GM03348 (cell line): ENCODE measurements at places on chromosomes 3 and 15.
A peak's percentile ranks its signal among the peaks of the same experiment; 100 is the strongest.

DNA sequence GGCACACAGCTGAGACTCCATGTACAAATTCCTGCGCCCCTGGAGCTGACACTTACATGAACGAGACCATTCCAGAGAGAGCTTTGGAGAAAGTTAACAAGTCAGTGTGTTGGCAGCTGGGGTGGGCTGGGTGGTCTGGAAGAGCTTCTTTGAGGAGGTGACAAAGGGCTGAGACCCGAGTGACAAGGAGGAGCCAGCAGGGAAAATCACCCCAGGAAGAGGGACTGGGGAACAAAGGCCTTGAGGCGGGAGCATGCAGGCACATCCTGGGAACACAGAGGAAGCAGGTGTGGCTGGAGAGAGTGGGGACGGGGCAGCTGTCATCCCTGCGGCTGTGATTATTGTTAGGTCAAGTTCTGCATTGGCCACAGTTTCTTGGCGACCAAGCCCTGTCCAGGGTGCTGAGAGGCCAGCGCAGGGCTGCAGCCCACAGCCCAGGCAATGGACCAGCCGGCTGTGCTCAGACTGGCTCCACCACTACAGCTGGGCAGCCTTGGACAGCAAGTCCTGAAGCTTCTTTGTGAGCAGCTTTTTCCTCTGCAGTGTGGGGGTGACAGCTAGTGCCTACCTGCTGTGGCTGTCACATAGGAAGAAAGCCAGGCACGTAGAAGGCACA lies 34.2 kb upstream of the PRR23E start:
- DNase-seq = peak; percentile 73

DNA sequence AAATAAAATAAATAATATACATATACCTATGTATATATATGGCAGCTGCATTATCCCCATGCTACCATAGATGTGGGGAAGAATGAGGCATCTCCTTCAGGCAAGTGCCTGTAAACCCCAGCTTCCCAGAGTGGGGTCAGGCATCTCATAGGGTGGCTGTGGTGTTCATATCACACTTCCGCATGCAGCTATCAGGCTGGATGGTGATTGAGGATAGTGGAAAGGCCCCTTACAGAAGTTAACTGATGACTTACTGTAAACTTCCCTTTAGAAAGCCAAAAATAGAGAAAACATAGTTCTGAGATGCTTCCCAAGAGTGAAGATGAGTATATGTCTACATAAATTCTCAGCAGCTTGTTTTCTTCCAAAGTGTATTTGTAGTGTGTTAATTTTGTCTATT lies 3.5 kb upstream of the PP2D1 start:
- DNase-seq = no peak

DNA sequence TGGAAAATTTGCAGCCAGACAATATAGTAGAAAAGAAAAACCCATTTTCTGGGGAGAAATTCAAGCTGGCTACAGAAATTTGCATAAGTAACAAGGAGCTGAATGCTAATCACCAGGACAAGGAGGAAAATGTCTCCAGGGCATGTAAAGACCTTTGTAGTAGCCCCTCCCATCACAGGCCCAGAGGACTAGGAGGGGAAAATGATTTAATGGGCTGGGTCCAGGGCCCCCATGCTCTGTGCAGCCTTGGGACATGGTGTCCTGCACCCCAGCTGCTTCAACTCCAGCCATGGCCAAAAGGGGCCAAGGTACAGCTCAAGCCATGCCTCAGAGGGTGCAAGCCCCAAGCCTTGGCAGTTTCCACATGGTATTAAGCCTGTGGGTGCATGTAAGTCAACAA lies 197.6 kb upstream of the POU1F1 start:
- DNase-seq = no peak

DNA sequence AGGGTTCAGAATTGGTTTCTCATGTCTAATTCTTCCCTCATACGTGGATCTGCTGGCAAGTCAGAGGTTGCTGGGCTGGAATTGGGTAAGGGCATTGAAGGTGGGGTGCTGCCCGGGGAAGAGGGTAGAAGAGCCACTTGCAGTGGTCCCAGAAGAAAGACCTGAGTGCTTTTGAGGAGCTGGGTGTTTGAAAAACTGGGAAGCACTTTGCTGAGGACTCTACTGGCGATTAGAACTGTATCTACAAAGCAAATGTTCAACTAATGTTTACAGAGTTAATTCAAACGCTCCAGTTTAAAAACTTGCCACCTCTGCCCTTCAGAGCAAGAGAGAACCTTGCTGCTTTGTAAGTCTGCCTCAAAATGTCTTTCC lies 21.9 kb downstream of the TRIM71 start:
- DNase-seq = no peak

GRCh38 chr3:164940745-164941144 lies 137.6 kb downstream of the SI start:
- DNase-seq = no peak

- DNase-seq = no peak
Measured at GRCh38 chr3:50357481-50357880, 1.8 kb downstream of the TMEM115 start.

DNA sequence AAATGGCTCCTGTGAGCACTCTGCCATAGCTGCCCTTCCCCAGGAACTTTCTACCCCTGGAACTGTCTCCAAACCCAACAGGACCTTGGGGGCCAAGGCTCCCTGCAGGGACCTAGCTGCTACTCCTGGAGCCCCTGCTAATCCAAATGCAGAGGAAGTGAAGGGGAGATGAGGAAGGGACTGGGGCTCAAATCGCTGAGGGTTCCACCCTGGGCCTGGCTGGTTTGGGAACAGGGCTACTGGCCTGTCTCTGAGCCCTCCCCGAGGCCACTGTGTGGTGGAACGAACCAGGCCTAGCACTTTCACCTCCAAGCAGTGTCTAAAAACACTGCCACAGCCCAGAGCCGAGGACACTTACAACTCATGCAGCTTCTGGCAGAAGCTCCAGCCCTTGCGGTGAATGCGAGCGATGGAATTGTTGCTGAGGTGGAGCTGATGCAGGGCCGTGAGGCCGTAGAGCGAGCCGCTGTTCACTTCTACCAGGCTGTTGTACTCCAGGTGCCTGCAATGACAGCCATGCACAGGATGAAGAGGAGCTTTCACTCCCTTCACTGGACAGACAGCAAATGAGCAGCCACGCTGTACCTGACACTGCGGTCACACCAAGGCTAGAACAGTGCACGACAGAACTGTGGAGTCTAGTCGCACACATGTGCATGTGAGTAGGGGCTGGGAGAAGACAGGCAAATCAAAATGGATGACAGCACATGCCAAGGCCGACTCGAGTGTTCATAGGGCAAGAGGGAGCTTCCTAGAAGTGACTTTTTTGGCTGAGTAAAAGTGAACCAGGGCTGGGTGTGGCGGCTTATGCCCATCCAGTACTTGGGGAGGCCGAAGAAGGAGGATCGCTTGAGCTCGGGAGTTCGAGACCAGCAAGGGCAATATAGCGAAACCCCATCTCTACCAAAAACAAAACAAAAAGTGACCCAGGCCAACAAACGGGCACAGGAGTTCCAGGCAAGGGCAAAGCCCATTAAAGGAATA lies 90.8 kb downstream of the LRIG1 start:
- no peak for DNase-seq

DNA sequence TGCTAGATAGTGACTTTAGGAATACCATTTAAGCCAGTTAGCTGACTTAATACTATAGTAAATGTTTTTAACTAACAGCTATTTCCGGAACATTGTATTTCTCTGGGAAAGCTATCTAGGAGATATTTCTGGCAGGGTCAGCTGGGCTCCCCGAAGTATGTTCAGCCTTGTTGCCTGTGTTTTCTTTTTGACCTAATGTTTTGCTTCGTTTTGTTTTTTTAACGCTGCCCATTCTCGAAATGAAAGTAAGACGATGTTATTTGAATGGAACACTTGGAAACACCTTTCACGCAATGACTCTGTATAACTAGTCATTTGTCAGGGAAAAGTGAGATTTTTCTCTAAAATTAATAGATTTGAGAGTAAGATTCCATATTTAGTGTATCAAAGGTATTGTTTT lies 702.9 kb upstream of the NAALADL2 start:
- no peak for DNase-seq

DNA sequence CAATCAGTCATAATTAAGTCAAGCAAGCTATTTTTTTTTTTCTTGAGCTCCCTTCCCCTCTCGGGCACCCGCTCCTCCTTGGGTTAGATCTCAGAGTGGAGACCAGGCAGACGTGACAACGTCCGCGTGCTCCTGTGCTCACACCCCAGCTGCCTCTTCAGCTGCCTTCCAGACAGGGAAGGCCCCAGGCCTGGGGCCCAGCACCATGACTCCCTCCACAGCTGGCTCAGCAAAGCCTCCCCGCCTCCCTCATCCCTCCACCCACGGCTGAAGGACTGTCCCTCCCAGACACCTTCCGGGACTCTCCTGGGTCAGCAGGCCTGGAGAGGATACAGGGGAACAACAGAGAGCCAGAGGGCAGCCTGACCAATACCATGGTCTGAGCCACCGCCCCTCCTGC lies 87.9 kb upstream of the LINGO1 start:
- no peak for DNase-seq

GRCh38 chr3:42743204-42743995 lies 29.7 kb downstream of the CCDC13 start:
- DNase-seq = no peak

DNA sequence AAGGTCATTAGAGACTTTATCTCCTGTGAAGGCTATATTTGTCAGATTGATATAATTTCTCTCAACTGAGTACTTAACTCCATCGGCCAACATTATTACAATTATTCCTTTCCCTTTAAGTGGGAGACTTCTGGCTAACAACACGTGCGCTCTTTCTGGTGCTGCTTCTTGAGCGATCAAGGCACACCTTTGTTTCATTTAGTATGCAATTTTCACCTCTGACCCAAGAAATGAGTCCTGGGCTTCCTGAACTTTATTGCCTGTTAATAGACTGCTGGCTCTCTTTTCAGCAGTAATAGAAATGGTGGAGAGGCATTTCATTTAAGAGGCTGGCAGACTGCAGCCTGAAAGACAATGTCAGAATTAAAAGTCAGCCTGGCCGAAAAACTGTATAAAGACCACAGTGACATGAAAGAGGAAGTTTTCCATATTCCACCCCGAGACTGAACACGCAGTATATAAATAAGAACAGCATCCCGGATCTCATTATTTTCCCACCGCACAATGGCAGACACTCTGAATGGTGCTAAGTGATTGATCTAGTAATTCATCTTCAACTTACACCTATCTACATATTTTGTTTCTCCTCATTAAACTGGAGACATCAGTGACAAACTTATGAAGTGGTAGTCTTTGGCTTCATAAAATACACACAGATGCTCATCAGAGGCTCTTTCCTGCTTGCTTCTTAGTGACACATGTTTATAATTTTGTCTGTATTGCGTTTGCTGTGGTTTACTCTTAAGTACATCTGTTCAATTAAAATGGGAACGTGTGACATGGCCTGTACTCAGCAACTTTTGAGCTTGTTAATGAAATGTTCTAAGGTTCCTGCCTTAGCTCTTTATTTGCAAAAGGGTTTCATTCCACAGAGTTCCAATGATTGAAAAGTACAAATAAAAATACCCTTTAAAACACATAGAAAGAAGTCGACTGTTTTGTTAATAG lies 299.9 kb downstream of the MECOM start:
- no peak for DNase-seq

DNA sequence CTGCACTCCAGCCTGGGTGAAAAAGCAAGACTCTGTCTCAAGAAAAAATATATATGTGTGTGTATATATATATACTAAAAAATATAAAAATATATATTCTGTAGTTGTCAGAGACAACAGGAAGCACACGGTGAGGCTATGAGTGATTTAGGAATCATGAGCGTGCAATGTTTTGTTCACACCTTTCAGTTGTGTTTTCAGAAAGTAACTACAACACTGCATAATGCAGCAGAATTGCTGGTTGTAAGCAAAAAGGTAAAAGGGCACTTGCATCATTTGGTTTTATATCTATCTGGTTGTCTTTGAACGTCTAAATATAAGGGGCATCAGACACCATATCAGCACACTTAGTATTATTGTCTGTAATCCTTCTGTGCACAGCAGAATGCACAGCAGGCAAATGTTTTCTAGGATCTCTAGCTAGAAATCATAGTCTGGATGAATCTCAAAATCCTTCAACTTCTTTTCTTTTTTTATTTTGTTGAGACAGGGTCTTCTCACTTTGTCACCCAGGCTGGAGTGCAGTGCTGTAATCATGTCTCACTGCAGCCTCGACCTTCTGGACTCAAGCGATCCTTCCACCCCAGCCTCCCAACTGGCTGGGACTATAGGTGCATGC lies 44.8 kb downstream of the CCR3 start:
- DNase-seq = no peak

DNA sequence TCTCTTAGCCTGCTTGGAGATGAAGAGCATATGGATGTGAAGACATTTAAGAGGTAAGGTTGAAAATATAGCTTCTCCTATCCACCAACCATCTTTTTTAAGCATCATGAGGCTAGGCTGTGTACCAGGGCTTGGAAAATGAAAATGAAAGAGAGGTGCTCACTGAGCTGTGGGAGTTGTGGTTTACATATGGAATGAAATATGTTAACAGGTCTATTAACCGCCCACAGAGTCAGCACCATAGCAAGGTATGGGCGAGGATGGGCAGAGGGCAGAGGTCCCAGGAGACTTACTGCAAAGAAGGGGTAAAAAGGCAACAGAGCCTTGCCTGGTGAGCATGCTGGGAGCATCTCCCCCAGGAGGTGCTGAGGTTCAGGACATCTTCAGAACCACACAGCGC lies 273.1 kb downstream of the GABRG3 start:
- DNase-seq = no peak

- DNase-seq = no peak
Measured at GRCh38 chr3:24382647-24383046, 112.0 kb downstream of the THRB start.

GRCh38 chr3:40294434-40294833 lies 15.1 kb upstream of the EIF1B start:
- no peak for DNase-seq

DNA sequence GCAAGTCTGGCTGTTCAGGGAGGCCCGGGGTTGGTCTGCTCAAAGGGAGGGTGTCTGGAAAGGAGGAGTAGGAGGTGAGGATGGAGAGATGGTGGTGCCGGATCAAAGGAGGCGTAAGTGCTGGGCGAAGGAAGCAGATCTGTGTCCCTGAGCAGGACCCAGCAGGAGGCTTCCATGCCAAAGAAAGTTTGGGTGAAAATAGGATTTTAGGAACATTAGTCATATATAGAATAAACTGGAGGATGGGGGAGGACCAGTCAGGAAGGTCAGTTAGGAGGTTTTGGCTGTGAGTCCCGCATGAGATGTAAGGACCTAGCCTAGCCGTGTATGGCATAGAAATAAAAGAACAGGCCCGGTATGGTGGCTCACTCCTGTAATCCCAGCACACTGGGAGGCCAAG lies 28.6 kb upstream of the VPS8 start:
- no peak for DNase-seq

DNA sequence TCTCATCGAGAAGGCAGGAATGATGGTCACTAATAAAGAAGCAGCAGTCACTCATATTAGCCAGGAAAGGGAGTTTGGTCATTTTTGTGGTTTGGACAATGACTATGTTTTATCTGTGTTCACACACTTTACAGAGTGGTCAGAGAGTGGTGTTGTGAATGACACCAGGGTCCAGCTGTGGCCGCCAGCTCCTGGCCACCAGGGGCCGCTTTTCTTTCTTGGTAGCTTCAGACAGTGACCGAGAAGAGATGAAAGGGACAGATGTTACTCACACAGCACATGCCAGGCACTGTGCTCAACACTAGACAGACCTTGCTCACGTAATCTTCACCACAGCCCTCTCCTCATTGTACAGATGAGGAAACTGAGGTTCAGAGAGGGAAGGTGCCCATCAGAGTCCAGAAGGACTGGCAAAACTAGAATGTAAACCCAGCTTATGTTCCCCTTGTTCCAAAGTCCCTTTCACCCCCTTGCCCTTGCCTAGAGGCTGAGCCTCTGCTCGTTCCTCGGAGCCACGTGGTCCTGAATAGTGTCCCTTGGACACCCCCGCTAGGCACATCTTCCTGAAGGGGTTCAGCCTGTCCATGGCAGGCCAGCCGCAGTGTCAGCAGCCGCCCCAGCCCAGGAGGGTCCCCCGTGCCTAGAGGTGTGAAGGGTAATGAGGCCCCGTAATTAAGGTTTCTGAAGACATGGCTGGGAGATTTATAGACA lies 55.6 kb downstream of the CYP11A1 start:
- DNase-seq = peak; percentile 46
